ENCODE measurements at places on chromosomes 13 and 19.

DNA sequence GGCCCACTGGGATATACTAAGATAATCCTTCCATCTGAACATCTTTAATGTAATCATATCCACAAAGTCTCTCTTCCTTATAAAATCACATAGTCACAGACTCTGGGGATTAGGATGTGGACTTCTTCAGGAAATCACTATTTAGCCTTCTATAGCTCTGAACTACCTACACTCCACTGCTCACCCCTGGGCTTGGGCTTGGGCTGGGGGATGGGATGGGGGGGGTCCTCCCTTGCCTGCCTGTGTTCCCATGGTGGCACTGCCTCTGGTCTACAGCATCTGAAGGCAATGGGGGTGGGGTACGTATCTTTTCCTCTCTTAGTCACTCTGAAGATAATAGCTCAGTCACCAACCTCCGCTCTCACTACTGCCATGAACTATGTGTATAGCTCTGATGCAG lies 67.8 kb upstream of the SERTM1 start:
- no peak for DNase-seq

- DNase-seq: no peak
Observed at GRCh38 chr13:60974296-60974695, 441.4 kb downstream of the PCDH20 start.

DNA sequence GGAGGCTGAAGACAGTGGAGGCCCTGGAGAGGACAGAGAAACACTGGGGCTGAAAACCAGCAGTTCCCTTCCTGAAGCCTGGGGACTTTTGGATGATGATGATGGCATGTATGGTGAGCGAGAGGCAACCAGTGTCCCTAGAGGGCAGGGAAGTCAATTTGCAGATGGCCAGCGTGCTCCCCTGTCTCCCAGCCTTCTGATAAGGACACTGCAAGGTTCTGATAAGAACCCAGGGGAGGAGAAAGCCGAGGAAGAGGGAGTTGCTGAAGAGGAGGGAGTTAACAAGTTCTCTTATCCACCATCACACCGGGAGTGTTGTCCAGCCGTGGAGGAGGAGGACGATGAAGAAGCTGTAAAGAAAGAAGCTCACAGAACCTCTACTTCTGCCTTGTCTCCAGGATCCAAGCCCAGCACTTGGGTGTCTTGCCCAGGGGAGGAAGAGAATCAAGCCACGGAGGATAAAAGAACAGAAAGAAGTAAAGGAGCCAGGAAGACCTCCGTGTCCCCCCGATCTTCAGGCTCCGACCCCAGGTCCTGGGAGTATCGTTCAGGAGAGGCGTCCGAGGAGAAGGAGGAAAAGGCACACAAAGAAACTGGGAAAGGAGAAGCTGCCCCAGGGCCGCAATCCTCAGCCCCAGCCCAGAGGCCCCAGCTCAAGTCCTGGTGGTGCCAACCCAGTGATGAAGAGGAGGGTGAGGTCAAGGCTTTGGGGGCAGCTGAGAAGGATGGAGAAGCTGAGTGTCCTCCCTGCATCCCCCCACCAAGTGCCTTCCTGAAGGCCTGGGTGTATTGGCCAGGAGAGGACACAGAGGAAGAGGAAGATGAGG lies 1.5 kb downstream of the PPP1R15A start:
- no peak for DNase-seq

- no peak for DNase-seq
Observed at GRCh38 chr19:30752201-30752600, 380.0 kb downstream of the ZNF536 start.

GRCh38 chr13:49625392-49626079 lies 2.8 kb upstream of the ARL11 start:
- no peak for DNase-seq

GRCh38 chr19:16213076-16213475 lies 15.4 kb downstream of the AP1M1 start:
- DNase-seq: no peak

DNA sequence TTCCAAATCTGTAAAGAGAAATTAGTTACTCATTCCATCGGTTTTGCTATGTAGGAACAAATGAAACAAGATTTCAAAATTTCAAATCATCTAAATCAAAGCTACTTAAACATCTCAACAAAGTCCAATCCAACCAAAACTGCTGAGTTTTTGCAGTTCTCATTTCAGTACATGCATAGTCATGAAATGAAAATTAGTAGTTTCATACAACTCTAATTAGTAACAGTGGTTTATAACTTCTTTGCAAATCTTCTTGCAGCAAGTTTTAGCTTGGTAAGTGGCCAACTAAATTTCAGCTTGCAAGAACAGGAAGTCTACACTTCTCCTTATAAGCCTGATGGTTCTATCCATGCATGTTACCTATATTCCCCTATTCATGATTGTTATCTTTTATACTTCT lies 75.6 kb downstream of the SPRY2 start:
- DNase-seq: no peak

GRCh38 chr19:55189403-55189835 lies 9.3 kb upstream of the SYT5 start:
- DNase-seq: no peak

- DNase-seq: no peak
Observed at GRCh38 chr19:6891761-6892385, 4.5 kb downstream of the ADGRE1 start.

DNA sequence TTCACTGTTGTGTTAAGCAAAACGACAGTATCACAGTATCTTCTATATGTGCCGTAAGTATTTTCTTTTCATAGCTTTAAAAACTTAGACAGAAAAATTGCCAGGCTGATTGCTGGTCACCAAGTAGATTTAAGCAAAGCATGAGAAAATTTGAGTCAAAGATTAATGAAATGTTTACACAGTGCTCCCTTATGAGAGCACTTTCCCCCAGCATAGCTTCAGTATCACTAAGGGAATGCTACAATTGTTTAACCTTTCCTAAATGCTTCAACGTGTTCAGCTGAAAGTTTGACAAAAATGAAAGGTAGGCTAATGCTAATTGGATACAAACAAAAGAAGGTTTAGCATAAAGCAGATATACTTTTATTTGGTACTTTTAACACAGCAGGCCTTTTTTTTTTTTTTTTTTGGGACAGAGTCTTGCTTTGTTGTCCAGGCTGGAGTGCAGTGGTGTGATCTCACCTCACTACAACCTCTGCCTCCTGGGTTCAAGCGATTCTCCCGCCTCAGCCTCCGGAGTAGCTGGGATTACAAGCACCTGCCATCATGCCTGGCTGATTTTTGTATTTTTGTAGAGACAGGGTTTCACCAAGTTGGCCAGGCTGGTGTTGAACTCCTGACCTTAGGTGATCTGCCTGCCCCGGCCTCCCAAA lies 23.4 kb downstream of the PCCA start:
- DNase-seq: no peak

DNA sequence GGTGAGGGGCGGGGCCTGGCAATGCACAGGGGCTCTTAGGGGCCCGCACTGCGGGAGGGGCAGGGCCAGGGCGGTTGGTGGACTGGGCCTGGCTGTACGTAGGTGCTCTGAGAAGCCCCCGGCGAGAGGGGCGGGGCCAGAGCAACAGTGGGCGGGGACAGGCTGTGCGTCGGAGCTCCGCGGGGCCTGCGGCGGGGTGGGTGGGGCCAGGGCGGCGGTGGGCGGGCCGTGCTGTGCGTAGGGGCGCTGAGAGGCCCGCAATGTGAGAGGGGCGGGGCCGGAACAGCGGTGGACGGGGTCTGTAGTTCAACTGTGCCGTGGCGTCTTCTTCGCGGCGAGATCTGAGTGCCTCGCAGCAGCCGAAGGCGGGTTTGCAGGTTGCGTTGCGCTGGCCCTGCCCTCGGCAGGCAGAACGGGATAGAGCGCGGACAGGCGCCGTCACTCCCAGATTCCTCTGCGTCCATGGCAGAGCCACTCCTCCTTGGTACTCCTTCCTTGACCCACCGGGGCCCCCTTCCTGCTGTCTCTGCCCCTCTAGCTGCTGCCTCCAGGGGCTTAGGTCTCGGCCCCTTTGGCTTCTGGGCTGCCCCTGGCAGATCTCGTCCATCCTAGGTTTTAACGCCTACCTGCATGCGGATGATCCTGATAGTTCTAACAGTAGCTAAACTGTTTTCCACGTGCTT lies 33.2 kb downstream of the CCNE1 start:
- peak; percentile 94 for DNase-seq

GRCh38 chr13:93227280-93227877 lies 772 bp downstream of the GPC6 start:
- DNase-seq: no peak

DNA sequence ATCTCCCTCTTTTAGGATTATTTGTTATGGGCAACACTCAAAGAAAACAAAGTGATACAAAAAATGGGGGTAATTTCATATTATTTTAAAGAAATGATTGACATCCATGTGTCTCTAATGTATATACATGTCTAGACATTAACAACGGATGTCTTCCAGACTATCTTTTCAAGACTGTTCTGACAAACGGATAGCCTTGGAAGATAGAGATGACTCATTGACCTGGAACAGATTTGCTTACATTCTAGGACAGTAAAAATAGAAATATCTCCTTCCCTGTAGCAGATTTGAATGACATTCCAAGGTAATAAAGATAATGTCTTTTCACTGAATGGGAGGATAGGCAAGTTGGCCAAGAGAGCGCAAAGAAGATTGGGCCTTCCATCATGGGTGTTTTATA lies 26.2 kb upstream of the SLITRK6 start:
- DNase-seq: no peak

DNA sequence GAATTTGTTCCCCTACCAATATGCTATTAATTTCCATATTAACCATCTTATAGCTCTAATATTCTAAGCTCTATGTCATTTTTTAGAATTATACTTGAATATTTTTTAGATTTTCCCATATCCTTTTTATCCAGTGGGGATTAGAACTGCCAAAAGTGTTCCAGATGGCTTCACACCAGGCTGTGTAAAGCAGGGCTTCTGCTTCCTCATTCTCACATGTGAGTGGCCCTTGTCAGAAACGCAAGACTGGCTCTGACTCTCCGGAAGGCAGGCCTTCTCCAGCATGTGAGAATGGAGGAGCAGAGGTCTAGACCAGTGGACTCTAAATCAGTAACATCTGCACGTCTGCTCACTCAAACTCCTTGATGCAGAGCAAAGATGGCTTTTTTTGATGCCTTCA lies 650.1 kb downstream of the FGF9 start:
- no peak for DNase-seq

GRCh38 chr19:16661480-16662034 lies 618 bp downstream of the TMEM38A start:
- no peak for DNase-seq

GRCh38 chr19:1715540-1715939 lies 37.8 kb upstream of the ONECUT3 start:
- DNase-seq: no peak

- no peak for DNase-seq
Observed at GRCh38 chr13:50942630-50943311, 33.2 kb downstream of the RNASEH2B start.

GRCh38 chr13:110353339-110353977 lies 46.4 kb downstream of the COL4A2 start:
- DNase-seq: no peak

- no peak for DNase-seq
Observed at GRCh38 chr19:39906820-39907611, 27.4 kb downstream of the FCGBP start.

DNA sequence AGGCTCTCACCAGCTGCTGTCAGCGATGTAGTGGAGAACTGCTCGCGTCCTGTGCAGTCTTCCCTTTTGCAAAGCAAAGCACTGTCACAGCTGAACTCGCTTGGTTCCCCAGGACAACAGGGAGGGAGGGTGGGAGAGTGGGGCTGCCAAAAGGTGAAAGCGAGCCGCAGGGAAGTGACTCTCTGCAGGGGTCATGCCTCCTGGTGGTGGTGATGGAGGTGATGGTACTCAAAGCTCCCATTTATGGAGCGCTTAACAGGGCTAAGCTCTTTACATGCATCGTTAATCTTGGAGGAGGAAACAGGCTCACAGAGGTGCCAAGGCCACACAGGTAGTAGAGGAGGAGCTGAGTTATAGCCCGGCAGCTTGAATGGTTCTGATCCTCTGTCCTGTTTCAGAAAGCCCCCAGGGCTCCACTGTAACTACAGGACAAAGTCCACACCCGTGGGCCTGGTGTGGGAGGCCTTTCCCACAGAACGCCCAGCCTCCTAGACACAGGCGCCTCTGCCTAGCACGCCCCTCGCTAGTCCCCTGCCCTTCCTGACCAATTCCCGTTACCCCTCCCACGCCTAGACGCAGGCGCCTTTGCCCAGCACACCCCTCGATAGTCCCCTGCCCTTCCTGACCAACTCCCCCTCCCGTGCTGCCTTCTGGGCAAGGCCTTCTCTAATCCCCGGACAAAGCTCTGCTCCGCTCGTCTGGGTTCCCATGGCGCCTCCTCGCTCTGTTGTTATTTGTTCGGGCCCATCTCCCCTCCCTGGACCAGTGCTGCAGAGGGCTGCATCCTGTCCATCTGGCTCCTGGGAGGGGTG lies 10.7 kb downstream of the PPP1R37 start:
- DNase-seq: no peak

DNA sequence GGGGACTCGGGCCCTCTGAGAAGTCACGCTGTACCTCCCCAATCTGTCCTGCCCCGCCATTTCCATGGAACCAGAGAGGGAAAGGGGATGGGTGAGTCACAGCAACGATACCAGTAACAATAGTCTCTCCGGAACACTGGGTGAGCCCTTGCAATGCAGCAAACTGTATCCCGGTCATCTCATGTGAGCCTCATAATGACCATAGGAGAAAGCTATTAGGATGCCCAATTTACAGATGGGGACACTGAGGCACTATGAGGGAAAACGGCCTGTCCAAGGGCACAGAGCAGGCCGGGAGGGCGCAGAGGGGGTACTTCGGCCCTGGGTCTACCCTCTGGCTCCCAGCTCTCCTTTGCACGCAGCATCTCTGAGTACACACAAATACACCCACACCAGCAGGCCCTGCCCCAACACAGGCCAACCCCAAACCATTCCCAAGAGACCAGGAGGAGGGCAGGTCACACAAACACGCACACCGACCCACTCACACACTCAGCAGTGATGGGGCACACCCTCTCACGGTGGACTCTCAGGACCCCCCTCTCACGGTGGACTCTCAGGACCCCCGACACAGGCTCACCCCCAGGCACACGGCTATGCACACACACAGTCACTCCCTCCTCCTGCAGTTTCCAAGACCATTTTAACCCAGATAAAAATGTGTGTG lies 18.2 kb downstream of the LRRC4B start:
- no peak for DNase-seq

DNA sequence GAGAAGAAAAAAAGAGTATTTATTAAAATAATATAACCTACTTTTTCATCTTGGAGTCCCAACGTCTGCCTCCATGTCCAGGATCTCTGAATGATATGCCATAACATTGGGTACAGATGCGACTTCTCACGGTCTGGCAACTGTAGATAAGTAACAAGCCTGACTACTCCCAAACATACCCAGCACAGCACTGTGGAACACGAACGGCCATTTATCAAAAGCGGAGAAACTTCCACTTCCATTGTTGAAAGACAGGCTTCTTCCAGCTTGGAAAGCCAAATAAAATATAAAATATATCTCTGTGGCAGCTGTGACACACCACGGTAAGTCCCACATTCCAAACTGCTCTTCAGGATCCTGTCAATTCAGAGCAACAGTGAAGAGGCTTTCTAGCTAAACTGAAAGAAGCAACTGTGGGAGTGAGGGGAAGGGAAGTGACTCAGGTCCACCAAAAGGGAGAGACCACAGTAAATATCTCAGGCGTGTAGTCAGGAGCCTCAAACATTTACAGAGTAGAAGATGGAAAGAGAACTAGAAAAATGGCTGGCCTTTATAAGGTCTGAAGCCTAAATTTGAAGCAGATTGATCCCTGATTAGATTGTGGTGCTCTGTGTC lies 331.7 kb downstream of the LIG4 start:
- no peak for DNase-seq
